ENCODE measurements at places on chromosomes 12 and 14. TPM values are rescaled to one million over a fixed set of nuclear protein-coding genes. Genes with fewer than 3 reads are reported as not detected.

DNA sequence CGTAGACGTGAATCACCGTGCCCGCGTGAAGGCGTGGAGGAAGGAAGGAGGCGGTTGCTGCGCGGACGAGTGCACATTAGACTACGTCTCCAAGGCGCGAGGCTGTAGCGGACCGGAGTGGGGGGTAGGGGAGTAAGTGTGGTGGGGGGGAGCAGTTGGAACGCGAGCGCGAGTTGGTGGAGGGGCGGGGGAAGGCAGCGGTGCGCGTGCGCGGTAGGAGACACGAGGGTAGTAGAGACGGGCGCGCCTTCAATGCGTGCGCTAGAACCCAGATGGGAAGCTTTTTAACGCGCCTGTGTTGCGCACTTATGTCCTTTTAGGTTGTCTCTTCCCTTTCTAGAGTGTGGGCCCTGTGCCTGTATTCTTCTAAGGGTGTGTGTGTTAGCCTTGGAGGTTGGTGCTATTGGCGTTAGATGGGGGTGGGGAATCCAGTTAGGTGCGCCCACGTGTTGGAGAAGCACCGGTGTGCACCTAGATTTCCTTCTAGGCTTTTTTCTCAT lies 604 bp downstream of the EIF4B start:
- peak; percentile 70 for DNase-seq

GRCh38 chr14:101506926-101507835 lies 54.1 kb upstream of the DIO3 start:
- DNase-seq = no peak

- no peak for DNase-seq
Observed at GRCh38 chr12:21155522-21156351, 24.7 kb downstream of the SLCO1B1 start.

Gene GUCY2C
- total RNA-seq = 1.0 TPM

GRCh38 chr12:58051378-58051777 lies 110.0 kb downstream of the ATP23 start:
- DNase-seq = no peak

GRCh38 chr12:92191061-92191460 lies 45.4 kb upstream of the BTG1 start:
- DNase-seq = no peak

DNA sequence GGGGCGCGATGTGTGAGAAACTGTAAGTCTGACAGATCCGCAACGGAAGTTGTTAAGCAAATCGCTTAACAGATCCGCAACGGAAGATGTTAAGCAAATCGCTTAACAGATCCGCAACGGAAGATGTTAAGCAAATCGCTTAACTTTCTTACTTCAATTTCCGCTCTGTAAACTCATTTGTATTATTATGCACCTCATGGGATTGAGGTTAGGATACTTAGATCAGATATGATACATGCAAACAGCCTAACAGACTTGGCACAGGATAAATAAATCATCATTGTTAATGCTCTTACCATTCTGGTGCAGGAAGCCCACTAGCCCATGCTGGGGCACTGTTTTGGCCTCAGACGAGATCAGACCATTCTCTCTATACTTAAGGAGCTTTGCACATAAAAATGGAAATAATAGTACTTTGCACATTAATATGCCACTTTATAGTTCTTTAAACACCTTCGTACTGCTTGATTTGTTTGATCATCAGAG lies 399 bp downstream of the NCAPD2 start:
- no peak for DNase-seq

Gene CDKN3
- 3.6 TPM for total RNA-seq

GRCh38 chr14:22542360-22542759 lies 46.7 kb downstream of the DAD1 start:
- no peak for DNase-seq

Gene HAL
- total RNA-seq = 3.0 TPM
